ENCODE measurements at places on chromosomes 5 and 9.

DNA sequence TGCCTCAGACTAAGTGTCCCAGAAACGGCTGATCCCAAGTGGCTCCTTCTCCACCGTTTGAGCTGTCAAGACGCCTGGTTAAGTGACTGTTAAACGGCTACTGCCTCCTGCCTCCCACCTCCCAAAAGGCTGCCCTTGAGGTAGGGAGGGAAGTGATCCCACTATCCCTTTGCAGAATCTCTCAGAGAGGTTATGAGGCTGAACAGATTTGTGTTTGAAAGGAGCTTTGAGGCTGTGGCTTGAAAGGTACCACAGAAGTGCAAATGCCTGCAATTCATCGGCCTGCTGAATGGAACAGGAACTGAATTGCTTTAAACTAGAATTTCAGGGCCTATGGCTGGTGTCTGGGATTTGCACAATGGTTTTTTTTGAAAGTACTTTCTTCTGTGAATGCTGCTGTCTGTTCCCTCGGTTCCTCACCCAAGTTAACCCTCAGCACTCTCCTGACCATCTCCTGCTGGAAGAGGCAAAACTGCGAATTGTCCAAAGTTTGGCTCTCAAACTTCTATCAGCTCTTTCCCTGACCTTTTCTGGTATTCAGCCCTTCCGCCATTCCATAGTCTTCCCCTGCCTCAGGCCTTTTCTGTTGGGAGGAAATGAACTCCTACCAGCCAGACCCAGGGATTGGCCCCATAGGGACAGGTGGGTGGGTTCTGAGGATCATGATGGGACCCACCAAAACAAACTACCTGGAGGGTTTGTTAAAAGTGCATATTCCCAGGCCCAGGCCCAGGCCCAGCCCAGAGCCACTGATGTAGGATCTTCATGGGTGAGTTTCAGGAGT, 453.3 kb downstream of the KDM4C start:
- no peak for DNase-seq

GRCh38 chr5:103910011-103910410, 347.4 kb upstream of the NUDT12 start:
- no peak for DNase-seq

DNA sequence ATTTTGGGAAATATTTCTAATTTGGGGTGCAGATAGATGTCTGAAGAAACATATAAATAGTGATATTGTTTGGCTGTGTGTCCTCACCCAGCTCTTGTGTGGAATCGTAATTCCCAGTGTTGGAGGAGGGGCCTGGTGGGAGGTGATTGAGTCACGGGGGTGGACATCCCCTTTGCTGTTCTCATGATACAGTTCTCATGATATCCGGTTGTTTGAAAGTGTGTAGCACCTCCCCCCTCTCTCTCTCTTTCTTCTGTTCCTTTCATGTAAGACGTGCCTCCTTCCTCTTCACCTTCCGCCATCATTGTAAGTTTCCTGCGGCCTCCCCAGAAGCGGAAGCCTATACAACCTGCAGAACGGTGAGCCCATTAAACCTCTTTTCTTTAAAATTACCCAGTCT, 11.4 kb upstream of the ADAMTS16 start:
- no peak for DNase-seq

DNA sequence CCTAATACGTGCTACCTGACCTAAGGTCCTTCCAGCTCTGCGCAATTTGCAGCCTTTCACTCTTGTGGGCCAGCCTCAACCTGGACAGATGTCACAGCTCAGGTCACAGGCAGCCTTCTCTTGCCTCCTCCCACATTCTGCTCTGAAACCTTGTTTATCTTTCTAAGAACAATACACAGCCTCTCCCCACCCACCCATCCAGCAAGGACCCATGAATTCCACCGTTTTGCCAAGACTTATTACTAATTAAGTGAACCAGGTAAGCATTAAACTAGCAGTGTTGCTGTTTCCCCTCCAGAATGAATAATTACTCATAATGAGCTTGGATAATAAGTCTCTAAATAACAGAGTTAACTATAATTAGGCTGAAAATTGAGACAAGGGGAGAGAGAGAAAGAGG, 11.0 kb downstream of the FABP6 start:
- DNase-seq = no peak

DNA sequence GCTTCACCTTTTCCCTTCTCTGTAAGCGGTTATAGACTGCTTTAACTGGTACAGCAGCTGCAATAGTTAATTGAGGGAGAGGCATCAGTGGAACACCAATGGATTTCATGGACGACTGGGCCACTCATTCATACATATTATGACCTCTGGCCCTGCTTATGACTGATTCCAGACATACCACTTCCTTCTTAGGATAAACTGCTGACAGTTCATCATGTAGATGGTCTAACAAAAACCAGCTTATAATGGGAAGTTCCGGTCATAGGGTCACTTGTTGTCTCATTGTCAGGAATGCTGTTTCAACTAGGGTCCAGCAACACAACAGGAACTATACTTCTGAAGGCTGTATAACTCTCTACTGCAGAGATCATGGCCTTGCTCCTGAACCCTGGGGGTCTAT, 265.2 kb upstream of the RASA1 start:
- DNase-seq = no peak

DNA sequence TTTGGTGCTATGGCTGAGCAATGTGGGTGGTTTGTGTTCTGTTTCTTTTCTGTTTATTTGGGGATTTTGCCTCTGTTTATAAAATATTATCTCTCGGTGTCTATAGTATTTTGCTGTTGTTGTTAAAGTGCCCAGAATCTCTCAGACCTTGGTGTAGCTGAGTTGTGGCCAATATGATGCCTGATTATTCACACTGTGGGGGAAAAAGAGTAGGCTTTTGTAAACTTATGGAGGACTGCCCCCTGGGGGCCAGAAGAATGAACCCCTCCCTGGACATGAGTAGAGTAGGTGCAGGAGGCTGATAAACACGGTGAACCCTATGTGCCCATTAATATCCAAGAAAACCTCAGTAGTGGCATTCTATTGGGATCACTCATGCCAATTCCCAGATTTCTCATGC, 49.0 kb upstream of the DPYSL3 start:
- no peak for DNase-seq

DNA sequence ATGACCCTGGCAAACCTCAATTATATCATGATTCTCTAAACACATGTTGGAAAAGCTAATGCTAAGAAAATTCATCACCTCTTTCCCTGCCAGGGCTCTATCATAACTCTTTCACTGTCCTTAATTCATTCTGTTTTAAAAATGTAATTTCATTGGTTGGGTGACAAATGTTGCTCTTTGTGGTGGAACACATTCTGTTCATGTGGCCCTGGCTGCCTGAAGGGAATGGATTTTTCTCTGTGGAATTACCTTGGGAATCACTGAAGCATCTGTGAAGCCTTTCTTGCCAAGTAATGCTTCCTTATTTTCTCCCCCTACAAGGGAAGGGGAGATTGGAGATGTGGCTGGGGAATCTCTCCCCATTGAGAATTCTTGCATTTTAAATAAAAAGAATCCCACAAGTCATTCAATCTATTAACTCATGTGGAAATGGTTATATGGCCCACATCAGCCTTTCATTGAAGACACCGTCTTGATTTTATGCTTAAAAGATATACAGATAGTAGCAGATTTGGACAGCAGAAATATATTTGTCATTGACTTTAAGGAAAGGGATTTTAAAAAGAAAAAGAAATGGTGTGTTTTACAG, 201.8 kb upstream of the NMUR2 start:
- DNase-seq = no peak

DNA sequence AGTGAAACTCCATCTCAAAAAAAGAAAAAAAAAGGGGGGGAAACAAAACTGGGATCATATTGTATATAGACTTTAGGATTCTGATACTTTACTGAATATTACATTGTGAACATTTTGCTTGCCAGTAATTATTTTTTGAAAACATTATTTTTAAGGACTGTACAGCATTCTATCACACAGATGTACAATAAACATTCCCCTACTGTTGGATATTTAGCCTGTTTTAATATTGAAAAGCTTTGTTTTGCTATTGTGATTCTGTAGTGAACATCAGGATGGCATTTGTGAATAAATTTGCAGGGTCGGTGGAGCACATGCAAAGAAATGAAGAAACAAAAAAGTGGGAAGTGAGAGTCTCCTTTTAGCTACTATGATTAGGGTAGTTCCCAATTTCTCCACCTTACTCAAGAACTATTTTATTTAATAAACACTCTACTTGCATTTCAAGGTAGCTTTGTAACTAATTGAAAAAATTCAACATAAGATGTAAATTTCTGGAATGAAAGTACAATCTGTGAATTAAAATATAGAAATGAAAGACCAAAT, 18.7 kb downstream of the RASGRF2 start:
- no peak for DNase-seq

GRCh38 chr5:168779333-168779732, 200.2 kb upstream of the PANK3 start:
- no peak for DNase-seq

- DNase-seq = no peak
Observed at GRCh38 chr9:132238026-132238972, 76.4 kb downstream of the NTNG2 start.

GRCh38 chr5:123209502-123210027, 120.5 kb downstream of the PRDM6 start:
- DNase-seq = no peak

DNA sequence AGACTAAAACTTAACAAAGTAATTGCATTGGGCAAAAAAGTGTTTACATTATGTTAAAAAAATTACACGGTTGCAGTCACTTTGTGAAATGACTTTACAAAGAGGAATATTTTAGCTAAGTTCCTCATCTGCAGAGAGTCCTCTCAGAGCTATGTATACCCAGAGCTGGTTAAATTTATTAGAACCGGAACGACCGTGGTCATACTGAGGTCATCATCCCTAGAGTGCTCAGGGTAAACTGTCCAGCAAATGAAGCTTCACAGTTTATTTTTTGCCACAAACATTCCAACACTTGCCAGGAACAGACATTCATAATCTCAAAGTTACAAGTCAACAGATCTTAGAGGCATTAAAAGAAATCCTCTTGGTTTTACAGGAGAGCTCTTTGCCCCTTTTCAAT, 897 bp downstream of the ROPN1L start:
- no peak for DNase-seq

DNA sequence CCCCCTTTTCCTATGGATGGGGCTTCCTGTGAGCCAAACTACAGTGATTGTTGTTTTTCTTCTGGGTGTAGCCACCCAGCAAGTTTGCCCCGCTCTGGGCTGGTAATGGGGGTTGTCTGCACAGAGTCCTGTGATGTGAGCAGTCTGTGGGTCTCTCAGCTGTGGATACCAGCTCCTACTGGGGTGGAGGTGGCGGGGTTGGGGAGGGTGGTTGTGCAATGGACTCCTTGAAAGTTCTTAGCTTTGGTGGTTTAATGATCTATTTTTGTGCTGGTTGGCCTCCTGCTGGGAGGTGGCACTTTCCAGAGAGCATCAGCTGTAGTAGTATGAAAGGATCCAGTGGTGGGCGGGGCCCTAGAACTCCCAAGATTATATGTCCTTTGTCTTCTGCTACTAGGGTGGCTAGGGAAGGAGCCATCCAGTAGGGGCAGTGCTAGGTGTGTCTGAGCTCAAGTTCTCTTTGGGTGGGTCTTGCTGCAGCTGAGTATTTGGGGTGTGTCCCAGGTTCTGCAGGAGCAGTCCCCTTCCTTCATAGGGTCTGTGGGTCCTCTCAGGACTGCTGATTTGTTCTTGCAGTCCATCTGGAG, 275.6 kb upstream of the PAPPA start:
- DNase-seq = no peak

Measured in esophagus squamous epithelium (tissue), 5 donors.